ENCODE measurements at places on chromosomes 3 and 15. TPM values are rescaled to one million over a fixed set of nuclear protein-coding genes. Genes with fewer than 3 reads are reported as not detected.

DNAH12 gene
- polyA plus RNA-seq, result 0.01 TPM

GRCh38 chr15:96462768-96463750 lies 132.6 kb downstream of the NR2F2 start:
- no peaks in the 10 kb centered on the region for H3K36me3 ChIP-seq
- H3K4me3 ChIP-seq, result no peak overlapping the region
- no peak for DNase-seq
- H3K4me1 ChIP-seq, result no peaks in the 10 kb centered on the region
- H3K27me3 ChIP-seq, result peaks cover 20% of the 10 kb centered on the region
- no peak overlapping the region for H3K27ac ChIP-seq

DNA sequence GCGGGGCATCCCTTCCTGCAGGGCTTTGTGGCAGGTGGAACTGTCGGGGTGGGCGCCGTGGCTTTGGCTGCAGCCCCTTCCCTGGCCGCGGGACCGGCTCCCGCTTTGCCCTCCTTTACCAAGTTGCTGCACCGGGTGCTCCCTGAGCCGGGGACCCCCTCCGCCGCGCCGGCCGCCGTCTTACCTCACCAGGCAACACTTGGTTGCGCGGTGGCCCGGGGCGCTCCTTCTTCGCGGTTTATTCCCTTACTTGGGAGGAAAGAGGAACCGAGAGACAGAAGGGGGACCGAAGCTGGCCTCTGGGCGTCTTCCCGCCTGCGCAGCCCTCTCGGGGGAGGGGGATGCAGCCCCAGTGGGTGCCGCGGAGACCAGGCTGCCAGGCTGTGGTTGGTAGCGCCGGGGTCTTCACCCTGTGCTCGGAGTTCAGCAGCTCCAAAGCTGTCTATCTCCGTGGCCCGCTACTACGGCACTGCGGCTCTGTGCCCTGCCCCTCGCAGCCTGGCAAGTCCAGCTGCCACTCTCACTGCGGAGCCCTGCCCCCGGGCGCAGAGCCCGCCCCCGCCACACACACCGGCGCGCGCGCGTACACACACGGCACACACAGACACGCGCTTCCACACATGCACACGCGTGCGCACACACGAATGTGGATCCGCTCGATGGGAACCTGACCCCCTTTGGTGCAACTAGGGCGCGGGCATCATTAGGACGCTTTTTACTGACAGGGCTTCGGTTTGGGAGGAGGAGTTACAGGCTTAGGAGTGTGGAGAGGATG lies at the start of gene DGKG:
Gene DGKG, minus strand, starts transcription at position 473 of the 775 bp plus-strand sequence. CDS start 41,775 bp downstream, outside the sequence.
- peaks cover 15% of the 10 kb centered on the region for H3K4me1 ChIP-seq
- DNase-seq, result peak; percentile 58
- H3K27ac ChIP-seq, result peak within 1 kb of the TSS; percentile 74
- H3K4me3 ChIP-seq, result peak within 1 kb of the TSS; percentile 64
- H3K27me3 ChIP-seq, result no peaks in the 10 kb centered on the region

DNA sequence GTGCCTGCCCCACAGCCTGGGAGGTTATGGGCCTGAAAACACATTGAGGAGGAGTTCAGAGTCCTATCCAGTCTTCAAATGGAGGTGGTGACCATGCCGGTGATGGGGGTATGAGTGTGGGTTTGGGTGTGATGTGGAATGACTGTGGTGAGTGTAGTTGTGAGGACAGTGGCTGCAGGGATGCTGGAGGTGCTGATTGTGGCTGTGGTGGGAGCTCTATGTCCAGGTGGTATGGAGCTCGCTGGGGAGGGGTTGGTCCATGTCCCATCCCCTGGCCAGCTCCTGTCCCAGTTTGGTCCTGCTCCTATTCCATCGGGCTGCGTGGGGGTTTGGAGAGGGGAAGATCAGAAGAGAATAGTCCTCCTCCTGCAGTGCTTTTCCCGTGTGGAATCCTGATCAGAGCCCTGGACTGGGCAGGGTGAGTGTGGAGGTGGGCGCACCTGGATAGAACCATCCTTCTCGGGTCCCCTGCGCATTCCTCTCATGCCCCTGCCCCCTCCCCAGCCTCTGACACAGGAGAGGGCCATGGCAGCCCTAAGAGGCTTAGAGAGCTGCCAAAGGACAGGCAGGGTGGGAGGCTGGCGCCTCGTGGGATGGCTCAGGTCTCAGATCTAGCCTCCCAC lies 23.0 kb upstream of the GOLGA6C start:
- DNase-seq, result no peak
- no peaks in the 10 kb centered on the region for H3K36me3 ChIP-seq
- no peaks in the 10 kb centered on the region for H3K27me3 ChIP-seq
- no peak overlapping the region for H3K4me3 ChIP-seq
- peaks cover 4% of the 10 kb centered on the region for H3K4me1 ChIP-seq
- H3K27ac ChIP-seq, result no peak overlapping the region

DNA sequence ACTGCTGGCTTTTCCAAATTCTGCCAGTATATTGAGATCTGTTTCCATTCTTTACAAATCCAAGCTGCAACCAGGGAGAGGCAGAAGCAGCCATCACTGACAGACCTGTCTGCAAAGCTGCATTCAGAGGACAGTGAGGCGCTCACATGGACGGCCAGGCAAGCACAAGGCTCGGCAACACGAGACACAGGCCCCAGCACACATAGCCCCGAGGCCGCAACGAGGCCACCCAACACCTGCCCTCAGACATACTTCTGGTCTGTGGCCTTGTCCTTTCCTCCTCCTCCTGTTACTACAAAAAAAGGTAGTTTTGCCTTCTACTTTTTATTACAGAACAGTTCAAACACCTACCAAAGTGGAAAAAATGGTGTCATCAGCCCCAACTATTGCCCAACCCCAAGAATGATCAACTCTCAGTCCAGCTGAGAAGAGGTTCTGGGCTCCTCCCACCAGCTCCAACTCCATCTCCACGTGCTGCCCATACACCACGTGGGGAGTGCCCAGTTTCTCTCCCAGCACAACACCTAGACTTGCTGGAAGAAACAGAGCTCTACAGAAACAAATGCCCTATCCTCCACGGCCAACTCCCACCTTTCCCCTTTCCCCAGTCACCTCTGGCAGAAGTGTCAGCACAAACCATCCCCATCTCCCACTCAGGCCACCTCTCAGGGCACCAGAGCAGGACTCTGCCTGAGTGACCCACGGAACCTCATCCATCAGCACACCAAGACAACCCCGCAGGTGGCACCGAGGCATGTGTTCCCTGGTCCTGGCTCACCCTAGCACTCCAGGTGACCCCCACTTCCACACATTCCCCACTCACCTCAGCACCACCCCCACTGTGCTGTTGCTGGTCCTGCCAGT lies 7.4 kb downstream of the ZXDC start:
- no peaks in the 10 kb centered on the region for H3K27me3 ChIP-seq
- H3K4me3 ChIP-seq, result no peak overlapping the region
- peaks cover 61% of the 10 kb centered on the region for H3K4me1 ChIP-seq
- DNase-seq, result no peak
- no peak overlapping the region for H3K27ac ChIP-seq

GRCh38 chr3:134380249-134380648 lies 6.0 kb upstream of the AMOTL2 start:
- DNase-seq, result no peak
- H3K4me3 ChIP-seq, result no peak overlapping the region
- no peaks in the 10 kb centered on the region for H3K36me3 ChIP-seq
- no peaks in the 10 kb centered on the region for H3K27me3 ChIP-seq

GRCh38 chr3:191246630-191247029 lies 47.6 kb downstream of the OSTN start:
- no peak for DNase-seq
- no peak overlapping the region for H3K27ac ChIP-seq
- no peaks in the 10 kb centered on the region for H3K27me3 ChIP-seq
- no peaks in the 10 kb centered on the region for H3K36me3 ChIP-seq
- H3K4me3 ChIP-seq, result no peak overlapping the region

- H3K4me3 ChIP-seq, result no peak overlapping the region
- H3K4me1 ChIP-seq, result no peaks in the 10 kb centered on the region
- peaks cover 10% of the 10 kb centered on the region for H3K36me3 ChIP-seq
- no peaks in the 10 kb centered on the region for H3K27me3 ChIP-seq
Measured at GRCh38 chr15:64571857-64572291, 111.5 kb downstream of the ZNF609 start.

DNA sequence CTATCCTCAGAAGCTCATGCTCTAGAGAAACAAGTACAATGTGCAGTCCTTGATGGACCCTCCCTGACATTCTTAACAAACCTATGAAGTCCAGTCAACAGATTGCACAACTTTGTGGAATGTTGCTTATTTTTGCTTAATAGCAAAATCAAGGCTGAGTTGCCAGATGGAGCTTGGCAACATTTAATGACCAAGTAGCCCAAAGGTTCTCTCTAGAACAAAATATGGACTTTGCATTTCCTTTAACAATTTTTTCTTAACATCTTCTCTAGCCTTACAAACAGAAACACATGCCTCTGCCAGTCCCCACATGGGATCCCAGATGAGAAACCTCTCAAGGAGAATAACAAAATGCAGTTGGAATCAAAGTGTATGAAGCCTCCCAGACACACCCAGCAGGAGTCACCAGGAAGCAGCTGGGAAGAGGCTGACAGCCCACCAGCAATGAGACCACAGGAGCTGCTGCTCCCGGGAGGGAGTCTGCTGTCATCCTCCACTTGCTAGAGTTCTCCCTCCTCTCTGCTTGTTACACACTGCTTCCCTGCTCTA lies 422.5 kb upstream of the CDIN1 start:
- H3K27me3 ChIP-seq, result no peaks in the 10 kb centered on the region
- no peak overlapping the region for H3K27ac ChIP-seq
- no peak overlapping the region for H3K4me3 ChIP-seq
- no peak for DNase-seq
- H3K4me1 ChIP-seq, result no peaks in the 10 kb centered on the region

DNA sequence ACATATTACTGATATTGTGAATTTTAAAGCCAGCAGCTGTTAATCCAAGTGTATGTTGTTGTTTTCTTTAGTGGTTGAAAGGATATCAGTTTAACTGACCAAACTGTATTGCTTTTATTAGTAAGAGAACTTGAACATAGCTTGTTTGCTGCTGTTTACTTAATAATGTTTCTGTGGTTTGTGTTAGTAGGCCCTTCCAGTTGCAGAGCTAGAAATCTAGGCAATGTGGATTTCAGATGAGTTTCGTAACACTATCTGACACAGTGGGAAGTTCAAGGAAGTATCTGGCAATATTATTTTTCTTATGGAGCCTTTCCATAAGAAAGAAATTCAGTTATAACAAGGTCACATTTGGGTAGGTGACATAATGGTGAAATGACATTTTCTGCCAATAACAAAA lies 18.5 kb downstream of the ZNF609 start:
- H3K36me3 ChIP-seq, result peaks cover 4% of the 10 kb centered on the region
- H3K27ac ChIP-seq, result no peak overlapping the region
- no peak overlapping the region for H3K4me3 ChIP-seq
- no peaks in the 10 kb centered on the region for H3K27me3 ChIP-seq
- no peaks in the 10 kb centered on the region for H3K4me1 ChIP-seq

COLQ gene
- polyA plus RNA-seq, result 5.7 TPM

GRCh38 chr3:64798316-64798715 lies 110.5 kb upstream of the ADAMTS9 start:
- no peaks in the 10 kb centered on the region for H3K36me3 ChIP-seq
- H3K27me3 ChIP-seq, result no peaks in the 10 kb centered on the region
- H3K27ac ChIP-seq, result no peak overlapping the region
- no peak overlapping the region for H3K4me3 ChIP-seq

DNA sequence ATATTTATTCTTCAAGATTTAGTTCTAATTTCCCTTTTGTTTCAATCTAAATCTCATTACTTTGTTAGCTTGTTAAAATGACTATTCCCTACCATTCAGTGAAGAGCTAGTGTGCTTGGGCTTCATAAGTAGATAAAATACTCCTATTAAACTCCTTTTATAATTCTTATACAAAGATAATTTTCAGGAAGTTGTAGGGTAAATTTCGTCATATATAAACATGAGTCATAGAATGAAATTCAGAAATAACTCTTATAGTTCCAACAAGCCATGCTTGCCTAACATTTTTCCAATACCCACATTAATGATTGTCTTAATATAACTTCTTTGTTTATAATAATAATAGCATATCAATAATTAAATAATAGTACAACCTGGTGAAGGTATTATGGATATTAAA lies 407.3 kb downstream of the NAALADL2 start:
- H3K27me3 ChIP-seq, result no peaks in the 10 kb centered on the region
- no peak overlapping the region for H3K27ac ChIP-seq
- H3K4me3 ChIP-seq, result no peak overlapping the region
- H3K36me3 ChIP-seq, result no peaks in the 10 kb centered on the region

EPHB3 gene
- polyA plus RNA-seq, result 0.96 TPM

ARGFX gene
- not detected for polyA plus RNA-seq

- no peaks in the 10 kb centered on the region for H3K36me3 ChIP-seq
- no peak overlapping the region for H3K27ac ChIP-seq
- no peak for DNase-seq
- no peak overlapping the region for H3K4me3 ChIP-seq
- H3K27me3 ChIP-seq, result no peaks in the 10 kb centered on the region
Measured at GRCh38 chr3:72973786-72974185, 22.8 kb upstream of the PPP4R2 start.

DNA sequence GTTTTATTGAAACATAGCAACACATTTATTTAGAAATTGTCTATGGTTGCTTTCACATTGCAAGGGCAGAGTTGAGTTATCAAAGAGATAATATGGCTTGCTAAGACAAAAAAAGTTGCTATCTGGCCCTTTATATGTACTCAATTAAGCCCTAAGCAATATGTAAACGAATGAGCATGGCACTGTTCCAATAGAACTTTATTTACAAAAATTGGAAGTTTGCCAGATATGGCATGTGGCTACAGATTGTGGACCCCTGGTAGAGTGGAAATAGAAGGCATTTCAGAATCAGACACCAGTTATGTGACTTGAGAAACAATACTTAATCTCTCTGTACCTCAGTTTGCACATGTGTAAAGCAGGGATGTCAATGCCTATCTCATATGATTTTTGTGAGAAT lies 515.6 kb upstream of the SGO1 start:
- H3K36me3 ChIP-seq, result no peaks in the 10 kb centered on the region
- no peak overlapping the region for H3K27ac ChIP-seq
- H3K4me3 ChIP-seq, result no peak overlapping the region
- DNase-seq, result no peak

DNA sequence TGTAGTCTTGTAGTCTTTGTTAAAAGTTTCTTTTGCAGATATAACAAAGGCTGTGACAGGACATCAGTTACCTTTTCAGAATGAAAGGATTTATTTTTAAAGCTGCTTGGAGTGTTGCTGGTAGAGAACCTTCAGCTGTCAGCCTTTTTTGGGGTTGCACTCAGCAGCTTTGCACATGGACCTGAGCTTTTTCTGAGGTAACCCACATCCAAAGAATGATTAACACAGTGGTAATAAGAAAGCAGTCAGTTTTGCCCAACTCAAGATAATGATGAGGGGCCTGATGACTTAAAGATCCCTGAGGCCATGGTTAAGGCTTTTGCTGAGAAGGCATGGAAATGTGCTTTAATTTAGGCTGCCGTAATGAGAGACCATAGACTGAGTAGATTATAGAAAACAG lies 1042.7 kb downstream of the PLOD2 start:
- no peaks in the 10 kb centered on the region for H3K4me1 ChIP-seq
- H3K36me3 ChIP-seq, result no peaks in the 10 kb centered on the region
- no peaks in the 10 kb centered on the region for H3K27me3 ChIP-seq
- H3K27ac ChIP-seq, result no peak overlapping the region

Measured in heart right ventricle (tissue), 16 donors.